Activated naive CD4-positive, alpha-beta T cell treated with anti-CD3 and anti-CD28 coated beads for 36 hours (primary cell): ENCODE measurements at places on chromosomes 11 and 22. TPM values are rescaled to one million over a fixed set of nuclear protein-coding genes. Genes with fewer than 3 reads are reported as not detected.

- no peak for DNase-seq
Observed at GRCh38 chr11:330307-330693, 9.6 kb upstream of the IFITM3 start.

DNA sequence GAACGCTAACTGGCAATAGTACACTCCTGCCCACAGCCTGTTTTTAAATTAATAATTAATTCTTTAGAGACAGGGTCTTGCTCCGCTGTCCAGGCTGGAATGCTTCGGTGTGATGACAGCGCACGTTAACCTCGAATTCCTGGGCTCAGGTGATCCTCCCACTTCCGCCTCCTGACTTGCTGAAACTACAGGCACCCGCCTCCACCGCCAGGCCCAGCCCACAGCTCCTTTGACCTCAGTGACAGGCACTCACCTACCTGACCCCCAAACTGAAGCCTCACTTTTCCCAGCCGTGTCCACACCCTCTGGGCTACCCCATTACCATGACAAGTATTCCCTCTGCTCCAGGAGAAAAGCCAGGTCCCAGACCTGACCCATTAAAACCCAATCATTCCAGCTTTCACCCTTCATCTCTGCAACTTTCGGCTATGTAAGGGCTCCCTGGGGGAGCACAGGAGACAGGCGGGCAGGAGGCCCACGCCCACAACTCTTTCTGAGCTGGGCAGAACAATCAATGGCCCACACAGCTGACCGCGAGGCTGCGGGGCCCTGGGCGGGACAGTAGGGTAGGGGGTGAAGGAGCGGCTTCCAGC is 730 bp downstream of the LMNTD2 start:
- no peak for DNase-seq

- no peak for DNase-seq
Observed at GRCh38 chr22:31099841-31100761, 7.3 kb downstream of the SELENOM start.

GRCh38 chr11:55697817-55698216 is 35.8 kb downstream of the OR4C6 start:
- DNase-seq, result no peak

DNA sequence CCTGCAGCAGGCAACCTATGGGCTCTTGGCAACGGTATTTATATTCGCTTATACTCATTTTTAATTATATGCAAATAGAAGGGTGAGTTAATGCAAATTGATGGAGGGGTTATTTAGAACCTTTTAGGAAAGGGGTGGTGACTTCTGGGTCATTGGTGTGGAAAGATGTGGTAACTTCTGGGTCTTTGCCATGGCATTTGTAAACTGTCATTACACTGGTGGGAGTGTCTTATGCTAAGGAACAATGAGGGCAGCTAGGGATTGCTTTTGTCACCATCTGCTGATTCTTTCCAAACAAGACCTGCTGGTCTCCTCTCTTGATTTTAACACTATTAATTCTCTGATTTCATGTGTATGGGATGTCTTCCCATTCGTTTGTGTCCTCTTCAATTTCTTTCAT is 11.7 kb upstream of the KAT5 start:
- no peak for DNase-seq

The OSM gene
- 11.2 TPM for total RNA-seq

The KIRREL3 gene
- total RNA-seq, result not detected

The ZNF214 gene
- total RNA-seq, result not detected

The LGR4 gene
- total RNA-seq, result 0.19 TPM

The IRAG1 gene
- not detected for total RNA-seq

The SHANK2 gene
- not detected for total RNA-seq

The OR51B2 gene
- total RNA-seq, result not detected
